ENCODE measurements at places on chromosomes 13 and 19.
A peak's percentile ranks its signal among the peaks of the same experiment; 100 is the strongest.

DNA sequence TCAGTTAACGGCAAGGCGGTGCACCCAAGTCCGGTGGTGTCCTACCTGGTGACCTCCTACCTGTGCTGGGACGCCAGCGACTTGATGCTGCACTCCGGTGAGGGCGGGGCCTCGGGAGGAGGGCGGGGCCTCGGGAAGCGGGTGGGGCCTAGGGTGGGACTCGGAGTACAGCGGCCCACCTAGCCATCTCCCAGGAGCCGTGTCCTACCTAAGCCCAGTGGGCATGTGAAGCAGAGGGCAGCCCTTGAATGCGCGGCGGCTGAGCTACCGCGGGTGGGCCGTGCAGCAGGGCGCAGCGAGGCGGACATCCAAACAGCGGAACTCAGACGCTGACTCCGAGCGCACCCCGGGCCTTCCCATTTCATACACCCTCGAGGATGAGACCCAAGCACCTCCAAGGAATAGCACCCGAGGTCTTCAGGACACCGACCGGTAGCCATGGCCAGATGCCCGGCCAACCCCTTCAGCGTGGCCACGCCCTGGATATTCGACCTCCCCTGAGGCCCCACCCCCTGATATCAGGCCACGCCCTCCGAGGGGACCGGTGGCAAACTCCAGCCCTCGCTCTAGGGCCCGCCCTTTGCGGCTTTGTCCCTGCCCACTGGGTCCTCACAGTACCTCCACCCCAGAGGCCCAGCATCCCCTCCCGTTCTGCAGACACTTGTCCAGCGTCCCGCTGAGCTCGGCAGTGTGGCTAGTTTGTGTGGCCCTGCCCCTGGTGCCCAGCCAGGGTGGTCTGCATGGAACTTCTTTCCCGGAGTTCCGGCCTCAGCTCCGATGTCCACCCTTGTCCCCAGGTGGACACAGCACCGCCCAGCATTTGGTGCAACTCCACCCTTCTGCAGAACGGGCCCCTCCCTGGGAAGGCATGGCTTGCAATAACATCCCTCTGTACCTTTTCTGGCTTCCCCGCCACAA lies 5.4 kb downstream of the KLK1 start:
- DNase-seq = peak; percentile 42

- peak; percentile 85 for DNase-seq
Measured at GRCh38 chr19:15452111-15453047, 2.6 kb upstream of the WIZ start.

DNA sequence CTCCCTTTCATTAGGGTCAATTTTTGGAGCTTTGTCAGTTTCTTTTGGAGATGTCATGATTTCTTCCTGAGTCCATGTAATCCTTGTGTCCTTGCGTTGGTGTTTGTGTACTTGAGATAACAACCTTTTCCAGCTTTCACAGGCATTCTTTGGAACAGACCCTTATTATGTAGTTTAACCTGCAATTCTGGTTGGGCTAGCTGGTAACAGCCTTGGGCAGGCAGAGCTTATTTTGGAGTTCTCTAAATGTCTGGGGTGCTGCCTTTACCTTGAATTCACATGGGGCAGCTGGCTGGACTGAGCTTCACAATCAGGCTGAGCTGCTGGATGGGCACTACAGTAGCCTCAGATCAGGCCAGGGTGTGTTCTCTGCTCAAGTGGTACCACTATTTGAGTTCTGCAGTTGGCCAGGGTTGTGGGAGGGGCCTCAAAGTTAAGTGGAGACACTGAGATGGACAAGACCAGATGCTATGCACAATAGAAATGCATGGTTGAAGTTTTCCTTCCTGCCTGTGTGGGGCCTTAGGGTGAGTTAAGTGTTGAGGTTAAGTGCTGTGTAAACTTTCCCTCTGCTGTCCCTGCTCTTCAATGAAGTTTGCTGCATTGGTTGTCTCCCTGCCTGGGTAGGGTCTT lies 277.3 kb downstream of the ATP8A2 start:
- DNase-seq = no peak

DNA sequence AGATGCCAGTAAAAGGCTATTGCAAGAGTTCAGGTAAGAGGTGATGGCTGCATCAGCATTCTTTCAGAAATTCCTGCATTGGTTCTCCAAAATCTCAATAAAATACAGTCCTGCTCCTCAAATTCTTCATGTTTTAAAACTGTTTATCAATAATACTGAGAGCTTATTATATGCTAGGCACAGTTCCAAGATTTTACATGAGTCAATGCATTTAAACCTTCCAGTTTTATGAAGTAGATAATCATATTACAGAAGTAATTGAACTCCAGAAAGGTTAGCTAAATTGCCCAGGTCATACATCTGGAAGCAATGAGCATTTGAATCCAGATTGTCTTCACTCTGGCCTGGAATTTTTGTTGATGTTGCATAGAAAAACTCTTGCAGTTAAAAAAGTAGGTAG lies 282.9 kb upstream of the SLITRK6 start:
- DNase-seq = no peak

GRCh38 chr13:73938372-73939070 lies 195.7 kb downstream of the KLF12 start:
- DNase-seq = peak; percentile 88

DNA sequence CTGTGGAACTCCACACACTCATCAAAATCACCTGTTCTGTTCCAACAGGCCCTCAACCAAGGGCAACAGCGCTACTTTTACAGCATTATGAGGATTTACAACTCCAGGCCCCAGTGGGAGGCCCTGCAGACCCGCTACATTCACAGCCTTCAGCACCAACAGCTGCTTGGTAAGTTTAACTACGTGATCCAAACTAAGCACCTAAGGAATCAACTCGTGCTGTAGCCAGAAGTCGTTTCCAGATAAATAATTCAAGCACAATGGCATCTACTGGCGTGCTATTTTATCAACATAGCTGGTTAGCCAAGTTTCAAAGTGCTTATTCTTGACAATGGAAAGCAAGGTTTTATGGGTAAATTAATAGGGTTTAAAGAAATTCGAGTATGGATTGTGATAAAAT lies 5.3 kb downstream of the FAM216B start:
- DNase-seq = no peak

- peak; percentile 75 for DNase-seq
Measured at GRCh38 chr19:49224879-49225278, 67.3 kb downstream of the TRPM4 start.

- DNase-seq = peak; percentile 97
Measured at GRCh38 chr13:30341815-30342570, 34.6 kb upstream of the KATNAL1 start.

DNA sequence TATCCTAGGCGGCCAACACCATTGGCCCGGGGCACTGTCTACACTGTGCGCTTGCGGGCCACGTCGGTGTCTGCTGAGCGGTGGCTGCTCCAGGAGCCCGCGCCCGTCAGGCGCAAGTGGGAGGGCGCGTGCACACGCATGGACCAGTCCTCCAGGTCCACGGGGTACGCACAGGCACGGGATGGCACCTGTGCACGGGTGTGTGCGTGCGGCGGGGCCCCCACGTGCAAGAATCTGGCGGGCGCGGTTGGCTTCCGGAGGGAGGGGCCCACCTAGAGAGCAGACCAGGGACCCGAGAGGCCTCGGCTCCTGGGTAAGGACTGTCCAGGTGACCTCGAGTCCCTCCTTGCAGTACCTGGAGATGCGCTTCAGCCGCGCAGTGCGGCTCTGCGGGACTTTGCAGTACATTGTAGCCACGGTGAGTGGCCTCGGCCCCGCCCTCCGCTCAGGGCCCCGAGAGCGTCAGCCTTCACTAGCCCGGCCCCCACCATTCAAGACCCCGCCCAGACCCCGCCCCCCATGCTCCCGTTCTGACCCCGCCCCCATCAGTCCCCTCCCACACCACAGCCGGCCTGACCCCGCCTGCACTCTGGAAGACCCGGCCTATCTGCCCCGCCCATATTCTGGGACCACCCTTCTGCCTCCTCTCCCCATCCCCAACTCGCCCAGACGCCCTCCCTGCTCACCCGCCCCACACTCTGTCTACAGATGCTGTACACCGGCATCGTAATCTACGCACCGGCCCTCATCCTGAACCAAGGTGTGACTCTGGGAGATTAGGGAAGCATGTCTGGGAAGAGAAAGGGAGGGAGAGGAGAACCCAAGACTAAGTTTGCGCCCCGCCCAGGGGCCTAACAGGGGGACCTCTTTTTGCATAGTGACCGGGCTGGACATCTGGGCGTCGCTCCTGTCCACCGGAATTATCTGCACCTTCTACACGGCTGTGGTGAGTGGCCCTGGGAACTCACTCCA lies 2.3 kb downstream of the SLC5A5 start:
- DNase-seq = peak; percentile 43

DNA sequence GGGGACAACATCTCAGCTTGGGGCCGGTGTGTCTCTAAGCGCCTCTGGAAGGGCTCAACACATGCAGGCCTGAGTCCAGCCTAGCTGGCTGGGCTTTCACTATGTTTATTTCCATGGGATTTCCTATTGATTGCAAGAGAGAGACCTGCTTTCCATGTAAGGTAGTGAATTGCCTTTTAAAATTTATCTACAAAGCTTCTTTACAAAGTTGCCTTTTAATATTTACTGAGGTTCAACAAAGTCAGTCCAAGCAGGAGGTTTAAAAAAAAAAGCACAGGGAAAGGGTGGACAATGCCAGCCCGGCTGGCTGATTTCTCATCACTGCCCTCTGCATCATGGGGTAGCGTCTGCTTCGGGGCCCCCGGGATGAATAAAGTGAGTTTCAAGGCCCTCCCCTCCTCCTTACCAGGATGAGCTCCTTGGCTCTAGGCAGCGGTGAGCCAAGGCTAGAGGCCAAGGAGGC lies 15.8 kb downstream of the TLE2 start:
- no peak for DNase-seq

DNA sequence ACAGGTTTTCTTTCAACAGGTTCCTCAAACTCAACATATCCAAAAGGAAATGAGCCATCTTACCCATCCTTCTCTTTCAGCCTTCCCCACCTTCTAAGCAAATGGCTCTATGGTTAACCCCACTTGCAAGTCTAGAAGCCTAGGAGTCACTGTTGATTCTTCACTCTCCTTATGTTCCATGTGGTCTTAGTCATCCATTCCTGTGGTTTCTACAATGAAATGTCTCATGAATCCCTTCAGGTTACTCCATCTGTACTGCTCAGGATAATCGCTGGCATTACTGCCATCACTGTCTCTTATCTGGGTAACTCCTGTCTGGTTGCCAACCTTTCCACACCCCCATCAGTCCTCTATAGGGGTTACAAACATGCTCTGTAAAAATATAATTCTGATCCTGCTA lies 381.3 kb downstream of the ENOX1 start:
- DNase-seq = peak; percentile 68

DNA sequence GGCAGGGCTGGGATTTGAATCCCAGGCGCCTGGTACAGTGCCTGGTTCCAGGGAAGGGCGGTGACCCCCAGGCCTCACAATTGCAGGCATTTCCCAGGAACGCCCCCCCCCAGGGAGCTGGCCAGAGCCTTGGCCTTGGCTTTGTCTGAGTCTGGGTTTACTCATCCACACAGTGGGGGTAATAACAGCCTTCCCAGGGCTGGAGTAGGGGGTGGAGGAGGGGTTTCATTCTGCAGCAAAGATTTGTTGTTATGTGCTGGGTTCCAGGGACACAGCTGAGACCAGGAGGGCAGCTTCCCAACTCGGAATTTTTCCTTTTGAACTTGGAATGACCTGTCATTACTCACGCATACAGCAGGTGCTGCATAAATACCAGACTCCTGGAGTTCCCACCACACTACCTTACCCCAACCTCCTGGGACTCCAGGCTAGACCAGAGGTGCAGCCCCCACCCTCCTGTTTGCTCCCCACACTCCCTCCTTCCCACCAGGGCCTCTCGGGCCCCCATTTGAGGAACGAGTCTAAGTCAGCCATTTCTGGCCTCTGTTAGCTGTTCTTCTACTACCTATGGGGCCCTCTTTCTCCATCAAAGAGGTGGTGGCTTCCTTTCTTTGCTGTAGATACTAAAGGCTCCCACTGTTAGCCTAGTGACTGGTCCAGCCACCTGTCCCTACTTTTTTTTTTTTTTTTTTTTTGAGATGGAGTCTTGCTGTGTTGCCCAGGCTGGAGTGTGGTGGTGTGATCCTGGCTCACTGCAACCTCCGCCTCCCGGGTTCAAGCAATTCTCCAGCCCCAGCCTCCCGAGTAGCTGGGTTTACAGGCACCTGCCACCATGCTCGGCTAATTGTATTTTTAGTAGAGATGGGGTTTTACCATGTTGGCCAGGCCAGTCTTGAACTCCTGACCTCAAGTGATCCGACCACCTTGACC lies 1.6 kb upstream of the ADAMTS10 start:
- DNase-seq = peak; percentile 76

GRCh38 chr13:103224804-103225203 lies 158.6 kb upstream of the SLC10A2 start:
- DNase-seq = no peak

- no peak for DNase-seq
Measured at GRCh38 chr19:47895165-47895782, 9.2 kb upstream of the SULT2A1 start.

DNA sequence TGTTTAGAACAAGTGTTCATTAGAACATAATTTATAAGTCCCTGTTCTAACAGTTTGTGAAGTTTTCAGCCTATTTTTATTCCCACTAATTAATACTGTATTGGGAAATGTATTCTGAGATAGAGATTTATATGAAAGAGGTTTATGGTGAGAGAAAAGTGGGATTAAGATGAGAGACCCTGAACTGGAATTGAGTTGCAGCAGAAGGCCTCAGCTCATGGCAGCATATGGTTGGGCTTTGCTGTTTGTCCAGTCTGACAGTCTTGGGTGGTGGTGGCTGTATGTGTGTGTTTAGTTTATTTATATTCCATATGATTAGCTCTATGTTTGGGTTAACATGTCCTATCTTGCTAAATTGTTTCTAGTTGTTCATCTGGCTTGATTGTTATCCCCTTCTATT lies 575.1 kb downstream of the SLITRK5 start:
- no peak for DNase-seq

- no peak for DNase-seq
Measured at GRCh38 chr13:38044067-38044466, 174.5 kb upstream of the TRPC4 start.

- DNase-seq = no peak
Measured at GRCh38 chr19:39524495-39524894, 8.2 kb downstream of the EID2B start.

DNA sequence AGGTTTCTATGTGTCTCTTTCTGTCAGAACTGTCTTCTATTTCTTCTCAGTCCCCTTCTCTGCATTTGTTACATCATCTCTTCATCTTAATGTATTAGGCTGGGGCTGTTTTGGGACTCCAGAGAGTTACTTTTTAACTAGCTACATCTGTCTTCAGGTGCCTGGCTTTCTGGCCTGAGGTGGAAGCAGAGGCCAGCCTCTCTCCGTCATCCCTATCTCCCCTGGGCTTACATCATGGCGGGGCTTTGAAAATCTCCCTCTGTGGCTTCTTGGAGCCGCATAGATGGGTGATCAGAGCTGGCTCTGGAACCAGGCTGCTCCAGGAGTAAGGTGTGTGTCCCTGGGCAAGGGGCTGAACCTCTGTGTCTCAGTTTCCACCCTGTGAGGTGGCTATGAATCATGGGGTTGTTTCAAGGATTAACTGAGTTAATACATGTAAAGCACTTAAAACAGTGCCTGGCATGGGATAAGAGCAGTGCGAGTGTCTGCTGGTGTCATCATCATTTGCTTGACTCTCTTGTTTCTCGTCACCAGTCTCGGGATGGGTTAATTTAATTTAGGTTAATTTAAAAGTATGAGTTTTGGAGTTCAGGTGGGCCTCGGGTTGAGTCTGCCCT lies 2.0 kb downstream of the EPN1 start:
- no peak for DNase-seq

Measured in EH (cell line).